ENCODE measurements at places on chromosomes 6 and 20. TPM values are rescaled to one million over a fixed set of nuclear protein-coding genes. Genes with fewer than 3 reads are reported as not detected.

GRCh38 chr6:46296586-46296985, 125.8 kb upstream of the ENPP5 start:
- DNase-seq: no peak

- no peak for DNase-seq
Observed at GRCh38 chr20:16944745-16945144, 196.6 kb downstream of the OTOR start.

DNA sequence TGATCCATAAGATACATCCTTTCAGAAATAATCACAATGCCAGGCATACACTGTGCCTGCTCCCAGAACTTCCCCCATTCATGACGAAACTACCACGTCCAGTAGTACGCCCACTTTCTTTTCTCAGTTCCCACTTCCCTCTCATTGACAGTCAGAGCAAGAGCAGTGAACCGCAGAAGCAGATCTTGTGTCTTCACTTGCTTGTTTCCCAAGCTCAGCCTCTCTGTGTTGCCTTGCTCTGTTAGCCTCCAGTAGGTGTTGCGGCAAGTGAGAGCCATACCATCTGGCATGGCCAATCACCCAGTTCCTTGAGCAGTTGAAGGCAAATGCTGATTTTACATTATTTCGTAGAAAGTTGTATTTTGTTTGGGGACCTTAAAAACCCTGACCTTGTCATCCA, 11.7 kb downstream of the UST start:
- peak; percentile 66 for DNase-seq

DNA sequence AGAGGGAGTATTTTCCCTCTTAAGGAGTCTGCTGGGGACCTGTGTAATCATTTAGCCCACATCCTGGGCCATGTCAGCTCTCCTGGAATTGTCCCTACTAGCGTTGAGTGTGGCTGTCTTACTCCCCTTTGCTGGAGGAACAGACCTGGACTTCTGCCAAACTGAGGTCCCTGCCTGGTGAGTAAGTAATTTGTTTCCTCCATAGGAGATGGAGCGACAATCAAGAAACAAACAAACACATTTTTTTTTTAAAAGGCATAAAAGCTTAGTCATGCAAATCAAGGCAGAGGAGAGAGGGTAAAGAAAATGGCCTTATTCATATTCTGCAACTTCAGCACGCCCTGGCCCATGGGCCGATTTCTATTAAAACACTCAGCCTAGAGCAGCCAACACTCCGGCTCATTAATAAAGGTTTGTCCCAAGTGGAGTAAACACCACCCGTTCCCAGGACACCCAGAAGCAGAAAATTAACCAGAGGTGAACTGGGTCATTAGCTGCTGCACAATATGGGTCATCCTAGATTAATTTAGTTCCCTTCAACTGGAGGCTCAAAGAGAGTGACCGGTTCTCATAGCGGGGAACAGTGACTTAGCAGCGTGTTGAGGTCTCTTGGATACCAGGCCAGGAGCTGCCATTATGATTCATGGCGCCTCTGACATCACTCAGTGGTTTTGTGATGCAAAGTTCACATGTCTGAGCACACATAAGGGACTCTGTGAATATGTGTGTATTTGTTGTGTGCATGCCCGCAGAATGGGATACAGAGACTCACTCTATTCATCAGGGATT, 165.0 kb upstream of the SULF2 start:
- DNase-seq: peak; percentile 71

DNA sequence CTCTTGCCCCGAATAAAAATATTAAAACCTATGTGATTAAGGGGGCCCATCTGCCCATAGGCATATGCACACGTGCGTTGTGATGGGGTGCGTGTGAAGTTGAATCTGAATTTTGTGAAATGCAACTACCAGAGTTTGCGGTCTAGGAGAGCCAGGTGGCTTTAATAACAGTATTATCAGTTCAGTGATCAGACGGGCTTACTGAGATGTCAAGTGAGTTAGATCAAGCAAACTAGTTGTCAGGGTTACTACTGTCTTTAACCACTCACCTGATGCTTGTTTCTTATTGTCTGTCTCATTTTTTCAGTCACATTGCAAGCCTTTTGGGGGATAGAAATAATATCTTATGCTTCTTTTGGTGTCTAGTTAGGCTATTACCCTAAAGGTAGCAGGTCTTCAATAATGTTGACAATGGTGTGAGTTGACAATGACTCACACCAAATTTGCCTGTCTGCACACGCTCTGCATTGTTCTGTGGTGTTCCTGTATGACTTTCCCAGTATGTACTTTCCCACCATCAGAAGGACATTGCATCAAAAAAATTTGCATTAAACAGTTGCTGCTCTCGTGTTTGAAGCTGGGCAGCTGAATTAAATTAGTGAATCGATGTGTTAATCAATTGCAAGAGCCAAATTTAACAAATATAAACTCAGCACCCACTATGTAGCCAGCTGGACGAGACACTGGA, 103.1 kb upstream of the NAA20 start:
- DNase-seq: no peak

GRCh38 chr20:6863798-6864201, 96.3 kb downstream of the BMP2 start:
- DNase-seq: no peak

DNA sequence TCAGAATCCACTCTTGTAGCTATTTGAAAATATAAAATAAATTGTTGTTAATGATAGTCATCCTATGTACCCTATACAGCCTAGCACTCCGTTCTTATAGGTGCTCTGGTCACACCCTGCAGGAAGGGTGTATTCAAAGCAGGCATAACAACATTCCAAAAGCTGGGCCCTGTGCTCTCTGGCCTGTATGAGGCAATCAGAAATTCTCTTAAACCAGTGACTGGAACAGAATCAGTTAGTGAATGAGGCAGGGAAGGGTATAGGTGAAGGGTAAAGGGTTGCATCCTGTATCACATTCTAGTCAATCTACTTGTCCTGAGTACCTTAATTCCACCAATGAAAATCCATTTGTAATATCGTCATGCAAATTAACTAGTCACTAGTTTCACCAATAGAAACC, 154.5 kb upstream of the ZNF217 start:
- DNase-seq: peak; percentile 78

SLC32A1 gene
- total RNA-seq: not detected

DNA sequence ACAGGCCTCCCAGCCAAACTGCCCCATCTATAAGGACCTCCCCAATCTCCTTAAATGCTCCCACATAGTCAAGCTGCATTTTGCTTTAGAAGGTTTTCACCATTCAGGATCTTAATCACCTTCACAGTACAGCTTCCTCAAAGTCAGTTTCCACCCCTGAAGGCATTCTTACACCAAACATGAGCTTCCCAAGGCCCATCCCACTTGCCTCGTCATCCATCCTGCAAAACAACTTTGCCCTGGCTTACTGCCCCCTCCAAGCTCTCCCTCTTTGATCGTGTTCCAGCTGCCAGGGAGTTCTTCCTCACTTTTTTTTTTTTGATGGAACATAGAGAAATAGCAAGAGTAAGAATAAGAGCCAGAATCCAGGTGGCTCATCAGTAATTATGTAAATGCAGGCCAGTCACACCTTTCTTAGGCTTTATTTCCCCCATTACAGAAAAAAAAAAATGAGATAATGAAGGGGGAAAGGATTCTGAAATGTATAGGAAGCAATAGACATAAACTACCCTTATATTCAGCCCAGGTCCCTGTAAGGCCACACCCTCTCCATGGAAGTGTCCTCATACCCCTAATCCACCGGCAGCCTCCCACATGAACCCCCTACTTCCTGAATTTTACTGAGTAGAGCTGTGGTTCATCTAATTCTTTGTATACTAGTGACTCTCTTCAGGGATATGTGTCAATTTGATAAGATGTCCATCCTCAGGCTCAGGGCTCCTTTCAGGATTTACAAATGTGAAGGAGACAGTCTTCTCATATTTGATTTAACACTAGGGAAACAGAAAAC, 12.7 kb downstream of the TRIM27 start:
- DNase-seq: no peak

DNA sequence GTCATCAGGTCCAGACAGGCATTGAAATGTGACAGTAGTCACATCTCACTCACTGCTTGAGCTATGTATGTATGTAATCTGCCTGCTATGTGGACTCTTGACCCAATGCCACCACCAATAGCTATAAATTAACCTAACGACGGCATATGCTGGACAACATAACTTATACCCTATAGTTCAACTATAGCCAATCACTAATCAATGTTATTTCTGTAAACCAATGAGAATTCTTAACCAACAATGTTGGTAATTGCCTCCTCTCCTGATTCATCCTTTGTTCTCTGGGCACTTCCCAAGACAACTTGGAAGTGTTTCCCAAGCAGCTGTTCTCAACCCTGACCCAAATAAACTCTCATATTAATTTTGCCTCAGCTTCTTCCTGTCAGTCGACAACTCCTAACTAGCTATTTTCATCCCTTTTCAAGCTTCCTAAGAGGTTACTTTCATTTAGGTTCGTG, 24.1 kb upstream of the SERPINB1 start:
- no peak for DNase-seq

DNA sequence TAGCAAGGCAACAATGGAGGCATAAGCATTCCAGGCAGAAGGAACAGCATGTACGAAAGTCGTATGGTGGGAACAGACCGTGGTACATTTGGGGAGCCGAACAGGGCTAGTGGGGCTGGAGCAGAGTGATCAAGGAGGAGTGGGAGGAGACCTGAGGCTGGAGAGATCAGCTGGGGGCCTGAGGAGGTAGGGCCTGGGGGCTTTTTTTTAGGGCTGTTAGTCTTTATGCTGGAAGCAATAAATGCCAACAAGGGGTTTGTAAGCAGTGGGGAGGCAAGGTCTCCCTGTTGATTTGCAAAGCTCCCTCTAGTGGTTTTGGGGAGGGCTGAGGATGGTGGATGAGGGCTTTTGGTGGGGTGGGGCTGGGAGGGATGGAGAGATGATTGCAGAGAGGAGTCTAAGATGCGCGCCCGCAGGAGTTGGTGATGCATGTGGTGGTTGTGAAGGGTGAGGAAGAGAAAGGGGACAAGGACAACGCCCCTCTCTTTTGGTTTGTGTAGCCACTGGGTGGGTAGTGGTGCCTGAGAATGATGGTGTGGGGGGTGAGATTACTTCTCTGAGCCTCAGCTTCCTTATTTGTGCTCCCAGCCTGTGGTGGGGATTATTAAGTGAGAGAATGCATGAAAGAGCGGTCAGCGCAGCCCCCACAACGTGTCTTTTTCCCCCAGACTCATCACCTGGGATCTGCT, 74.1 kb upstream of the TOX2 start:
- DNase-seq: peak; percentile 17

DNA sequence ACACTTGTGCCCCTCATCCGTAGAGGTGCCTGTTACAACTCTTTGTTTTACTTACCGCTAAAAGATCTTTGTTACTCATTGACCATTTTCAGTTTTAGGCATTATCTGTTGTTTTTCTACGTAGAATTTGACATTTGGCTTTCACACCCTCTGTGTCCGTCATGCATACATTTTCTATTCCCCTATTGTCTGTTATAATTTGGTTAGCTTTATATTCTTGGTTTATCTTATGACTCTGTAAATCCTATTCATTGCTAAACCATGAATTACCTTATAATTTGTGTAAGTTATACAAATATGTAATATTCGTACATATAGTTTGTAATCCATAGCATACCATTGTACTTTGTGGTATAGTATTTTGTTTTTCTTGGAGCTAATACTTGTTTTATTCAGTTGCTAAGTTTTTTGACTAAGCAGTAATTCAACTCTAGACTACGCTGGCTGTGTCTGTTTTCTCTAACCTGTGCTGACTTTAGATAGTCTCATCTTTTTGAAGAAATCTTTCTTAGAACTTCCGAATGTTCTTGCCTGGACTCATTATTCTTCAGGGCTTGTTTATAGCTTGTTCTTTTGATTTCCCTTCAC, 21.8 kb downstream of the CDC5L start:
- DNase-seq: no peak

- no peak for DNase-seq
Observed at GRCh38 chr20:17590245-17590644, 20.4 kb downstream of the DSTN start.

FAM209B gene
- total RNA-seq: not detected

- DNase-seq: peak; percentile 52
Observed at GRCh38 chr6:28789553-28790083, 134.2 kb downstream of the TRIM27 start.

GRCh38 chr20:45937765-45938164, 3.3 kb downstream of the PCIF1 start:
- no peak for DNase-seq

FUT9 gene
- under 0.01 TPM for total RNA-seq

- no peak for DNase-seq
Observed at GRCh38 chr6:152378169-152378568, 259.0 kb downstream of the SYNE1 start.

- peak; percentile 44 for DNase-seq
Observed at GRCh38 chr20:64044484-64045247, 4.8 kb downstream of the SOX18 start.

GRCh38 chr6:54690596-54690995, 156.0 kb upstream of the FAM83B start:
- DNase-seq: no peak

TXLNB gene
- total RNA-seq: 1.5 TPM

DNA sequence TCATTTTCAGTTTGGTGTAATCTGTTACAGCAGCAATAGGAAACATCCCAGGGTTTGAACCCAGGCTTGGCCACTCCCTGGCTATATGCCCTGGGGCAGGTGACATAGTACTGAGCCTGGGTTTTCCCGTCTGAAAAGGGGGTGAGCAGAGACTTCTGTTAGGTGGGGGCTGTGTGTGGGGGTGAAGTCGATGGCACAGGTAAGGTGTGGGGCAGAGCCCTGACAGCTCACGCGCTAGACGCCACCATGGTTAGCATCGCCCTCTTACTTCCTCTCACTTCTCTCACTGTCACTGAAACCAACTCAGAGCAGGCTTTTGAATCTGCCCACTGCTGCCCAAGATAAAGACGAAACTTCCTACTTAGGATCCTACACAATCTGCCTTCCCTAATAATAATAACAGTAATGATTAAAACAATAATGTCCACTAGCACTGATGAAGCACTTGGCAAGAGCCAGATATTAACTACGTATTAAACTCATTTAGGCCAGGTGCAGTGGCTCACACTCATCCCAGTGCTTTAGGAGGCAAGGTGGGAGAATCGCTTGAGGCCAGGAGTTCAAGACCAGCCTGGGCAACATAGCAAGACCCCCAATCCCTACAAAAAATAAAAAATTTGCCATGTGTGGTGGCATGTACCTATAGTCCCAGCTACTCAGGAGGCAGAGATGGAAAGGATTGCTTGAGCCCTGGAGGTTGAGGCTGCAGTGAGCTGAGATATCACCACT, 117.9 kb upstream of the PTPN1 start:
- DNase-seq: no peak

ANKS1A gene
- total RNA-seq: 40.6 TPM

DNA sequence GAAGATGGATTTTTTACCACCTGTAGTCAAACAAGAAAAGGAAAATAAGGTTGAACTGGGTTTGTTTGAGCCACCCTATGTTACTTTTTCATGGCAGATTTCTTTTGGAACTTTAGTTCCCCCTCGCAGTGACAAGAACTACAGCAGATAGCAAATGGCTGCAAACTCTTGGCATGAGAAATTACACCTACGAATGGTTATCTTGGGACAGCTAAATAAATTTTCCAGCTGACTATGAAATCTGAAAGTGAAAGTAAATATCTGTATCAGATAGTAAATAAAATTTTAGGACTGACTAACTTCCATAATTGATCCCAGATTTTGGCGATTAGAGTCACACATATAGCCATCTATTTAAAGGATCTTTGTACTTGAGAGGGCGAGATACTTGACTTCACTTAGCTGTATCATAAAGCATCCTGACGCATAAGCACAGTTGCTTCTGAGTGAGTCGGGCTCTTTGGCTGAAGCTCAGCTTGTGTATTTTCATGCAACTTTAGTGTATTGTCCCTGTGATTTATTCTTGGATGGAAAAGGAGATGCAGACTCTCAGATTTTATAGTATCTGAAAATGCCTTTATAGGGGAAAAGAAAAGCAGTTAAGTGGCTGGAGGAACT, 125.3 kb upstream of the B3GAT2 start:
- DNase-seq: peak; percentile 32

GRCh38 chr20:31806564-31807355, 12.4 kb upstream of the MYLK2 start:
- no peak for DNase-seq

CLVS2 gene
- not detected for total RNA-seq

Measured in stomach (tissue), 19 donors.